HL-60 (cell line): ENCODE measurements at places on chromosomes 3 and 15.

GRCh38 chr3:13524979-13525669 lies 23.8 kb upstream of the FBLN2 start:
- DNase-seq = no peak

GRCh38 chr15:28456476-28457395 lies 76.0 kb downstream of the GOLGA8G start:
- DNase-seq = no peak

DNA sequence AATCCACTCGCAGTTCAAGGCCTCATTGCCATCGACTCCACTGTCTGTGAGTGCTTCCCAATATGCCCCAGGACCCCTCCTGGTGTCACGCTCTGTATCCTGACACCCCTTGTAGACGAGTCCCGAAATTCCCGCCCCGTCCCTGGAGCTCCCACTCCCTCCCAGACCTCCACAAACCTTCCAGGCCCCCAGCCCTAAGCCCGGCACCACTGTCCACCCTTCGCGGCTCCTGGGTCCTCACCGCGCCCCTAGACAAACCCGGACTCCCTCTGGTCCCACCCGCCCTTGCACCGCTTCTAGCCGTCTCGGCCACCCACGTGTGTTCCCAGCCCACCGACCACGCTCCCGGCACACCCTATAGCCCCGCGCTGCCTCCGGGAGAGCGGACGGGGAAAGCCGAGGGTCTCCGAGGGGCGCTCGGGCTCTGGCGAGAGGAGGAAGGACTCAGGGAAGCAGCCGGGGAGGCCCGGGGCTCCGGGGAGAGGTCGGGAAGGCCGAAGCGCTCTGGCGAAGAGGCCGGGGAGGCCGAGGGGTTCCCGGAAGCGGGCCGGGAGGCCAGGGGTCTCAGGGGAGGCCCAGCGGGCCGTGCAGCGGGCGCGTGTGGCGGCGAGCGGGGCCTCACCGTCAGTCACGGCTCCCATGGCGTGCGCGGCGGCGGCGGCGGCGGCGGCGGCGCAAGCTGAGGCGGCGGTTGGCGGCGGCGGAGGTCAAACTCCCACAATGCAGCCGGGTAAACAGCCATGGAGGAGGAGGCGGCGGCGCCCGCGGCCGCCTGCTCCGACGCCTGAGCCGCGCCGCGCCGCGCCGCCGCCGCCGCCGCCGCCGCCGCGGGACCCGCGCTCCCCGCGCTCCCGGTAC lies at the start of the genes ATXN7 and THOC7:
Gene ATXN7, plus strand, starts transcription at position 718 of the 858 bp plus-strand sequence. CDS start 48,732 bp downstream, outside the sequence.
Gene THOC7, minus strand, starts transcription at position 656 of the 858 bp plus-strand sequence. Its CDS starts 15 bp downstream, at position 641.
- DNase-seq = peak; percentile 62

GRCh38 chr15:44243141-44243540 lies 45.4 kb upstream of the GOLM2 start:
- DNase-seq = no peak

GRCh38 chr3:33840179-33840578 lies 41.7 kb downstream of the PDCD6IP start:
- no peak for DNase-seq

DNA sequence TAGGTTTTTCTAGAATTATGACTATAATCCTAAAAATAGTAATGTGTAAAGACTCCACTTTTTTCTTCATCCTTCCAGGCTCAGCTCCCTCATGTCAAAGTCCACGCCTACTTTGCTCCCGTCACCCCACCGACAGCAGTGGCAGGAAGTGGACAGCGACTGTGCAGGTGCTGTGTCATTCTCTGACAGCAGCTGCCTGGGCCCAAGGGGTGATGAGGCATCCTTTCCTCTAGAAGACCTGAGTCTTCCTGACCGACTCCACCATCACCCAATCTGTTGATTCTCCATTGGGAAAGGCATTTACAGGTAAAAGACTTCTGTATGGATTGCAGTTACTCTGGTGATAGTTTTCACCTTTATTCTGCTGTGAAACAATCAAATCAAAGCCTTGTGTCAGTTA lies 54.8 kb downstream of the UBP1 start:
- no peak for DNase-seq

DNA sequence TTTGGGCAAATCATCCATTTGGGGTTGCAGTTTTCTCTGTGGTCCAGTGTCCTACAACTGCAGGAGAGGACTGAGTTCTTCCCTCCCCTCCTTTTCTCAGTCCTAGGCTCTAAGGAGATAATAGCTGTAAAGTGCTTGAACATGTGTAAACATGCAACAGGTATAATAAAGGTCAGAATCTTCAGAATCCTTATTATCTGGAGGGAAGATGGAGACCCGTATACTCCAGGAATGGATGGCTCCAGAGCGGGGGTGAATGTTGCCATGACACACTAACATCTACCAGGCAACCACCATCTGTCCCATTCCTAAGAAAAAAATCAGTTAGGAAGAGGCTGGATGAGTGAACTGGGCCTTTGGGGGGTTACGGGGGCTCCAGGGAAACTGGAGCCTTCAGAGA lies 39.7 kb upstream of the GLCE start:
- no peak for DNase-seq

GRCh38 chr3:137770066-137770834 lies 6.1 kb downstream of the SOX14 start:
- no peak for DNase-seq

DNA sequence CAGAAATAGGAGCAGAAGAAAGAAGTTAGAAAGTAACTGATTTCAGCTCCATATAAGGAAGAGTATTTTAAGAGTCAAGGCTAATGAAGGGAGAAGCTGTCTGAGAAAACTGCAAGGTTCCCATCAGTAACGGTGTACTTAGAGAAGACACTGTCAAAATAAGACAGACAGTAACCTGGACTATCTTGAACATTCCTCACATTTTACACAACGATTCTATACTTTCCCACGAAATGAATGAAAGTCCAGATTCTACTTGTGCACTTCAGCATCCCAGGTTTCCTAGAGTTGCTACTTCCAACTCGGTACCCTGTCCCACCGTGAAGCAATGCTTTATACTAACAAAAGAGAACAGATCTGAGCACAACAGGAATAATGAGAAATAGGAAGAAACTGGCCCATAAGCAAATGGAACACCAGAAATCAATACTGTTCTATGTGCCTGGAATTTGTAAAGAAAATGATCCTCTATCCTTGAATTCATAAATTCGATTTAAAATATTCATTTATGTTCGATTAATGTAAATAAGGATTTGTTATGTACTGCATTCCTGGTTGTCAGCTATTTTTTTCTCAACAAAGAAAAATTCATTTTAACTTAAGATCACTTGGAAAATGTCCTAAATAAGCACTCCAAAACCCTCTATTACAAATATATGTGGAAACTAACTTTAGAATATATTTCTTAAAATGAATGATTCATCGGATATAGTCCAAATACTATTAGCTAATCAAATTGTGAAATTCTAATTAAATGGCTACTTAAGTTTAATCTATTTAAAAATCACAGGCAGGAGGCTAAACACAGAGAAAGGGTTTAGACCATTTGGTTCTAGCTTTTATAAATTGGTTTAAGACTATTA lies 1.5 kb downstream of the C3orf70 start:
- no peak for DNase-seq

- DNase-seq = no peak
Observed at GRCh38 chr3:177465257-177465642, 268.0 kb upstream of the TBL1XR1 start.

DNA sequence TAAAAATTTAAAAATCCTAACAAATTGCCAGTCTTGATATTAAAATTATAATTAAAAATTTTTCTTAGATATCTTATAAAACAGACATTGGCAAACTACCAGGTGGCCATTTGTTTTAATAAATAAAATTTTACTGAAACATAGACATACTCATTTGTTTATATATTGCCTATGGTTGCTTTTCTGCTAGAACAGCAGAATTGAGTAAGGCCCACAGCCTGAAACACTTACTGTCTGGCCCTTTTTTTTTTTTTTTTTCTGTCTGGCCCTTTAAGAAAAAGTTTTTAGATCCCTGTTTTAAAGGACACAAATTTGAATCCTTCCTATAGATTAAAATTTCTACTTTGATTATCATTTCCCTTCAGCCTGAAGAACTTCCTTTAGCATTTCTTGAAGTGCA lies 60.5 kb upstream of the CTDSPL2 start:
- DNase-seq = no peak

DNA sequence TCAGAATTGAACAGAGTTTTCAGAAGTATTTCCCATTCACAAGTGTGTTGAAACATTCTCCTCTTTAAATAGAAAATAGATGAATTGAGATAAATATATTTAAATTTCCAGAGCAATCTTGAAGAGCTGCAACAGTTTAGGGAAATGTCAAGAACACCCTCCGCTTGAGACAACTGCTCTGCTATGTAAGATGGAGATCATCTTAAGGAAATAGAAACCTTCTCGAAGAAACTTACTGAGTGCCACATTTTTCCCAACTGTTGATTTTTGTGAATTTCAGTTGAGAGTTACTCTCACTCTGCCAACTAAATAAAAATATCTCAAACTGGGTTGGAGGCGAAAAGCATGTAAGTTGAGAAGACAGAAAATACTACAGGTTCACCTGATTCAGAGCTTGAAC lies 78.0 kb downstream of the SUCLG2 start:
- DNase-seq = no peak

- no peak for DNase-seq
Observed at GRCh38 chr15:101676921-101677329, 24.7 kb upstream of the TM2D3 start.

GRCh38 chr3:129506231-129506742 lies 22.2 kb upstream of the RHO start:
- DNase-seq = no peak

GRCh38 chr15:67049351-67050044 lies 15.9 kb upstream of the SMAD3 start:
- DNase-seq = no peak

- DNase-seq = no peak
Observed at GRCh38 chr3:77601823-77602415, 562.0 kb downstream of the ROBO2 start.

DNA sequence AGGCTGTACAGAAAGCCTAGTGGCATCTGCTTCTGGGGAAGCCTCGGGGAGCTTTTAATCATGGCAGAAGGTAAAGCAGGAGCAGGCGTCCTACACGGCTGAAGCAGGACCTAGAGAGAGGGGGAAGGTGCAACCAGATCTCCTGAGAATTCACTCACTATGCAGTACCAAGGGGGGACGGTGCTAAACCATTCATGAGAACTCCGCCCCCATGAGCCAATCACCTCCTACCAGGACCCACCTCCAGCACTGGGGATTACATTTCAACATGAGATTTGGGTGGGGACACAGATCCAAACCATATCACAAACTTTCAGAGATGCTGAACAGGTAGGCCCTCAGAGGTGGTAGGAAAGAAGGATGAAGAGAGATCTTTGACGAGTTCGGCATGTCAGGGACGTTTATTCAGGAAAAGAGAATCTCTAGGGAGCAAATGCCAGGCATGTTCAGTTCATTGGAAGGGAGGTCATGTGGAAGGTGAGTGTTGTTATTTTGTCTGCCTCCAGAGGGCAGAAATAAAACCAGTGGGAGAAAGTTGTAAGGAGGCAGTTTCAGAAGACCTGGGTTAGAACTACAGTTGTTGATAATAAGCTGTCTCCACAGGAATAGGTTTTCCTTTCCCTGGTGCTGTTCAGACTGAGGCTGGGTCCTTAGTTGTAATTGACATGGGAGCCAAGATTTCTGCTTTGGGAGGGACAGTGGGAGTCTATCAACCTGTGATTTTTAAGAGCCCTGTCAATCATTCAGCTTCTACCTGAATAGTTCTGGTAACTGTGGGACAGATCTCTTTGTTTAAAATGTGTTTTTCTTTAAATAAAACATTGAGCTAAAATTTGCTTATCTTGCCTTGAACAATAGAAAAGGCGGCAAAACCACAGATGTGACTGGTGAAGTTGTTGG lies 4.3 kb upstream of the FNDC3B start:
- DNase-seq = peak; percentile 26

GRCh38 chr3:138493804-138494606 lies 59.6 kb downstream of the ESYT3 start:
- peak; percentile 71 for DNase-seq

DNA sequence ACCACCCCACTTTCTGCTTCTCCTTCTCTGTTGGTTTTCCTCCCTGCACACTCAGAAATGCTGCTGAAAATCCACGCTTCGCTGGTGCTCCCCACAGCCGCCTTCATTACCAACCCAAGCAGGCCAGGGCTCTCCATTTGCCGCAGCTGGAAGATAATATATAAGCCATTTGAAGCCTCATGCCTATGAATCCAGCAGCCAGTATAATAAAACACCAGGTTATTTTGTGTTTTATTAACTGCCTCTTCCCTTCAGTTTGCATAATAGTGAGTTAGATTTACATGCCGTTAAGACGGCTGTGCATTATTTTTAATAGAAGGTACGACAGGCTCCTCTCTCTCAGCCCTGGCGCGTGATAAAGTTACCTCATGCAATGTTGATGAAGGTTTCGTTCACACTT lies 86.6 kb downstream of the TOP2B start:
- DNase-seq = no peak
